Suppressor macrophage treated with lipopolysaccharide for 4 hours (primary cell): ENCODE measurements at places on chromosomes 4 and X.
A peak's percentile ranks its signal among the peaks of the same experiment; 100 is the strongest.

GRCh38 chr4:8224975-8225625 lies 26.0 kb downstream of the SH3TC1 start:
- DNase-seq = no peak

DNA sequence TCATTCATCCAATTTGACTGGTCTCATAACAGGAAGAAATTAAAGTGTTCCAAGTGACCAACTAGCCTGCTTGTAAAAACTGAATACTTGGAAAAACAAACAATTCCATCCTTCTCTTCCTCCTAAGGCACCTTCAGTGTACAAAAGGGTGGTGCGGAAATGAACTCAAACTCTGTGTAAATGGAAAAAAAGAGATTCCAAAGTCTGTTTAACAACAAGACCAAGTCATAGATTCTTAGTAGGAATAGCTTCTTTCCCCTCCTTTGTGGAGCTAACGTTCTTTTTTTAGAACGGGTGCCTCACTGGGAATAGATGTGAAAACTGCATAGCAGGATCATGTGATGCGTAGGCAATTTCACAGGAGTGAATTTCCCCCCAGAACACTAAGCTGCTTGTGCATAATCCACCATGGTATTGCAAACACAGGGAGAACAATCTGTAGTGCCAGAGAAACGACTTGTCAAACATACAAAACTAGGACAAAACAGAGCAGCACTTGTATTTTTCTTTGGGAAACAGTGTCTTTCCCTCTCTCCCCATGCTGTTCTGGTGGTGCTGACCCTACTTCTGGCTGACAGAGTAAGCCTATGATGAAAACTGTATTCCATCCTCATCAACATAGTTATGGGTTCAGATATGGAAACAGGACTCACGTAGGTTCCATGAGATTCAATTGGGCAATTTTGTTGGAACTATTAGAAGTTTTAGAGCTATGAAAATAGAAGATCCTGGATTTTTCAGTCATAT lies 13.2 kb upstream of the SOD3 start:
- no peak for DNase-seq

DNA sequence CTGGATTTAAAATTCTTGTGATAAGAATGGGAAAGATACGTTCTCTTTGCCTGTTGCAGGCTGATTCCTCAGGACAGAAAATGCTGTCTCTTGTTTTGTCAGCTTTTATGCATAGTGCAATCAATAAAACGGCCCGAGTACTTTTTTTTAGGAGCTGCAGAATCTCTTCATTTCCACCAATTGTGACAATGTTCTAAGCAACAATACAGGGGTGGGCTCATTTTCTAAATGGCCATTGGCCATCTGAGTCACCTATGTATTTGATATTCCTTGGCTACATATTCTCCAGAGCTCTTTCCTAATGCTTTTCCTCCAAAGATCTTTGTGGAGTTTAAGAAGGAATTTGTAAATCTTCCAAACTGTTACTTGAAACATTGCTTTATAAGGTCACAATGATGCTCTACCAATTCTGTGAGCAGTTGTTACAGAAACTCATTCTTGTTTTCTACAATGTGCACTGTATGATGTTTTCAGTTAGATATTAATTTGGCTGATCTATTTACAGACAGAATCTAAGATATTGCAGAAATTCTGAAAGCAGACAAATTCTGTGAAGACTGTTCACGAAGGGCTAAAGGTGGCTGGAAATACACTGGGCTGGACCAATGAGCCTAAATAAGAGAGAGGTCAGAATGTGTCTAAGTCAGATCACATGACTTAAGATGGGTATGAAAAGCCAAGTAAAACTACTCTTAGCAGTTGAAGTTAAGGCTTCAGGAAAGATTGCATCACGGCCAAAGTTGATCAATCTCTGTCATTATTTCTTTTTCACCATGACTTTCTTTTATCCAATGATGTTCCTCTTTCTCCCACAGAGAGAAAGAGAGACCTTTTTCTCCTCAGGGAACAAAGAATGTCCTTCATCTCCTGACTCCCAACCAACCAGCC lies 33.4 kb downstream of the TAPT1 start:
- peak; percentile 37 for DNase-seq

GRCh38 chrX:78650906-78651437 lies 8.2 kb downstream of the RTL3 start:
- DNase-seq = no peak

GRCh38 chr4:74357965-74358364 lies 7.0 kb upstream of the EREG start:
- DNase-seq = no peak

- no peak for DNase-seq
Measured at GRCh38 chrX:120514236-120514635, 45.1 kb upstream of the LAMP2 start.

DNA sequence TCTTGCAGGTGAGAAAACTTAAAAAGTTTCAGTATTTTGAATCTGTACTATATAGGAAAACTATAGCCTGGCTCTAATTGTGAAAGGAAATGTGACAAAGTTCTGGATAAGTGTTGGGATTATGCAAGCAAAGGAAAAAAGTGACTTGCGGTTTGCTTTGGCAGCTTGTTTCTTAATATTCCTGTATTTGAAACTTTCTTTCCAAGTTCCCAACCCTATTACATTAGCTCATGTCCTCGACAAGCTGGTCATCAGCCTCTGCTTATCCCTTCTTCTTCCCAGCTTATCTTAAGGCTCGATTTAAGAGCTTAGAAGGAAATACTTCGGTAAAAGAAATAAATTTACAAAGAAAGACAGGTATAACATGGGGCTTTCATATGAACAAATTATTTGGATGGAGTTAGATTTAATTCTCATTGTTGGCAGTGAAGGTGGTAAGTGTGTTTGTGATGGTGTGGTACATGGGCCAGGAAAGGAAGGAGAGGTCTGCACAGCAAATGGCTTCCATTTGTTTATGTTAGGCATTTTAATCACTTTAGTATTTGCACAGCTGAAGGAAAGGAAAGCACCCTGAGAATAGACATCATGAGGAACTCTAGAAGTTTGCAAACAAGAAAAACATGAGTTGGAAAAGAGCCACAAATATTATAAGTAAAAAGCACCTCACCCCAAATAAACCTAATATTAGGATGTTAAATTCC lies 5.1 kb upstream of the MYOZ2 start:
- DNase-seq = no peak

DNA sequence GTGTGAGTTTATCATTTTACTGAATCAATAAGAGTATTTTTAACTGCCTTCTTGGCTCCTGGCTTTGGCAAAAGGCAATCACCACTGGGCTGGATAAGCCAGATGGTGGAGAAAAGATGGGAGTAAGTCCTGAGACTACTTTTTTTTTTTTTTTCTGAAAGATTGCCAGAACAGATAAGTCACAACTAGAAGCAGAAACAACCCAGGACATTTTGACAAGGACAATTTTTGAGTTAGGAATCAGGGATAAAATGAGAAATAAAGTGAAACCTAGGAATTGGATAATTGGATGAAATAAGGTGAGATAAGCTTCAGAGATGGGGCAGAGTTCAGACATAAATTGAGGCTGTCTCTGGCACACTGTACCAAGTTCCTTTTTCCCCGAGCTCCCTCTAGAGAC lies 471.0 kb downstream of the KLHL13 start:
- no peak for DNase-seq

DNA sequence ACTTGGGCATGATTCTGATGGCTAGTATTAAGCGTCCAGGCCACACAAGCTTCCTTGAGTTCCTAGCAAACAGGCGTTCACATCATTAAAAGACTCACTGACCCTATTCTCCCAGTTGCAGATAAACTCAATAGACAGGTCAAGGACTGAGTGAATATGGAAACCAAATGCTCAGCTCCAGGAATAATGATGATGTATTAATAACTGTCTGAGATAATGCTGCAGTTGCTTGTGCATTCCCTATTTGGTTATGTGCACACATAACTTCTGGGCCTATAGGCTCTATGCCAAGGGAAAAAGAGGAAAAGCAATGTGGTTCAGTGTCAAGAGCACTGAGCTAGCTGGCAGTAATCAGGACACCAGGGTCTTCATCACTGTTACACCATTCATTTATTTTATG lies 3.5 kb downstream of the RAB9B start:
- DNase-seq = no peak

GRCh38 chr4:164748375-164748774 lies 5.6 kb upstream of the SMIM31 start:
- peak; percentile 34 for DNase-seq
